Activated CD4-positive, alpha-beta T cell treated with anti-CD3 and anti-CD28 coated beads, Interleukin-10, Interleukin-2, amounts not matched to agents 100 ng/mL and 50 ng/mL, durations not matched to agents 16 hours and 8 hours (primary cell): ENCODE measurements at places on chromosomes 7 and 10.

GRCh38 chr10:100364735-100365391 is 17.8 kb downstream of the SCD start:
- no peak for DNase-seq

DNA sequence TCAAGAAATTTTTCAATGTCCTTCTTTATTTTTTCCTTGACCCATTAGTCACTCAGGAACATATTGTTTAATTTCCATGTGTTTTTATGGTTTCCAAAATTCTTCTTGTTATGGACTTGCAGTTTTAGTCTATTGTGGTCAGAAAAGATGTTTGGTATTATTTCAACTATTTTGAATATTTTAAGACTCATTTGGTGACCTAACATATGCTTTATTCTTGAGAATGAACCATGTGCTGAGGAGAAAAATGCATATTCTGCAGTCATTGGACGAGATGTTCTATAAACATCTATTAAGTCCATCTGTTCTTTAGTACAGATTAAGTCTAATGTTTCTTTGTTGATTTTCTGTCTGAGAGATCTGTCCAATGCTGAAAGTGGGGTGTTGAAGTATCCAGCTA is 42.3 kb upstream of the MDFIC start:
- no peak for DNase-seq

- no peak for DNase-seq
These were observed 186.2 kb downstream of the MACC1 start for GRCh38 chr7:20030915-20031362.

- no peak for DNase-seq
These were observed 122.1 kb upstream of the TPK1 start for GRCh38 chr7:144957998-144958397.
